Stimulated activated CD4-positive, alpha-beta T cell treated with anti-CD3 and anti-CD28 coated beads, Interleukin-15, amount 100 ng/mL, for 1 hour (primary cell): ENCODE measurements at places on chromosomes 7 and 10.

DNA sequence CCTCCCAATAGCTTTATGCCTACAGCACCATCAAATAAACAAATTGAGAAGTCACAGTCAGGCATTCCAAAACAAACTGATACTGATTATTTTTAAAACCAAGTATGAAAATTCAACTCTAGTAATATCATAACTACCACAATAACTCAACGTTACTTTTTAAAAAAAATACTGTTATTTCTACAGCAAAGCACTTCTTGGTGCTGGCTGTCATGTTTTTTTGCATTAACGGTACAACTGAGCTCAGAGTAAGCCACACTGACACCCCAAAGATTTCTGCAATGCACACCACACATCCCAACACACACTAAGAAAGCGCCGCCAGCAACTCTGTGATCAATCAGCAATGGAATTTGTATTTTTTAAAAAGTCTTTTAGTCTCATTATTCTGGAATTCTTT is 113.6 kb downstream of the RNF32 start:
- no peak for DNase-seq

DNA sequence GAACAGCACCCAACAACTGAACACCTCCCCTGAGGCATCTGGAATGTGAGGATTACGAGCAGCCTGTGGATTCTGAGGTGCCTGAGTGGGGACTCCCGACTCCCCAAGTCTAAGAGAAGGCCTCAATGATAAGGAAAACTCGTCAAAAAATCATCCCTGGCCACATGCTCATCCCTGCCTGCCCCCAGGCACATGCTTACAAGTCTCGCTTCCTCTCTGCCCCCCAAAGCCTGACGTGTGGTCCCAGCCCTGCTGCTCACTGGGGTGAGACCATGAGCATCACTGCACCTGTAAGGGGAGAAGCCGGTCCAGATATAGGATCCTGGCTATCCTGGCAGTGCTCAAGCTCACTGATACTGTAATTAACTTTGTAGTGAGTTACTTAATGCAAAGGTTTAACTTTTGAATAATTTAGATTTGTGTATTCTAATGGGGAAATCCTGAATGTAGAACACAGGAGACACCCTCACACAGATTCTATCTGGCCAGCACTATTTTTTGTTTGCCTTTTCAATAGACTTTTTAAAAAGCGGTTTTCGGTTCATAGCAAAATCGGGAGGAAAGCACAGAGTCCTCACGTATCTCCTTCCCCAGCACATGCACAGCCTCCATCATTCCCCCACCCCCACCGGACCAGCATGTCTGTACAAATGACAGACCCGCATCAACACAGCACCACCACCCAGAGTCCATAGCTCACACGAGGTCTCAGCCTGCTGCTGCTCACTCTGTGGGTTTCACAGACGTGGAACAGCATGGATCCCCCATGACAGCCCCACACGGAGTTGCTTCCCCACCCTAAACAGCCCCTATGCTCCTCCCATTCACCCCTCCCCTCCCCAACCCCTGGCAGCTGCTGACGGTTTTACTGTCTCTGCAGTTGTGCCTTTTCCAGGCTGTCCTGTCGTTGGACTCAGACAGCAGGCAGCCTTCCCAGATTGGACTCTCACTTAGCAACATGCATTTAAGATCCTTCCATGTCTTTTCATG is 167.9 kb downstream of the DIP2C start:
- no peak for DNase-seq

DNA sequence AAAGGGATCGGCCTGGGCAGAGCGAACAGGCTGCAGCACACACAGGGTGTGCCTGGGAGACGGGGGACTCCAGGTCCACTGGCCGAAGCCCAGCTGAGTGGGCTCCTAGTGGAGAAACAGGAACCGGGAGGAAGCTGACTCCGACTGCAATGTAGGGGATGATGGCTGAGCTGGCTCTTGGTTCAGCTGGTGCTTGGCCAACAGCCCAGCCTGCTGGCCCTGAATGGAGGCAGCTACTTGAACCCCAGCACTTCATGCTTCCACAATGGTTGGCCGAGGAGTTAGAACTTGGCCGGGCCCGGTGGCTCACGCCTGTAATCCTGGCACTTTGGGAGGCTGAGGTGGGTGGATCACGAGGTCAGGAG is 27.0 kb upstream of the FRAT2 start:
- DNase-seq: no peak

GRCh38 chr7:131010029-131010716 is 276.2 kb upstream of the KLF14 start:
- no peak for DNase-seq

- no peak for DNase-seq
Observed at GRCh38 chr10:133528296-133528844, 1.2 kb downstream of the CYP2E1 start.

- DNase-seq: no peak
Observed at GRCh38 chr7:34143402-34143801, 238.1 kb downstream of the BMPER start.

GRCh38 chr7:29843726-29844125 is 37.4 kb downstream of the WIPF3 start:
- DNase-seq: no peak

GRCh38 chr7:48035967-48036478 is 680 bp downstream of the C7orf57 start:
- no peak for DNase-seq

GRCh38 chr10:42988517-42989395 is 88.1 kb upstream of the RET start:
- no peak for DNase-seq

- no peak for DNase-seq
Observed at GRCh38 chr10:61752111-61753011, 89.6 kb downstream of the CABCOCO1 start.

DNA sequence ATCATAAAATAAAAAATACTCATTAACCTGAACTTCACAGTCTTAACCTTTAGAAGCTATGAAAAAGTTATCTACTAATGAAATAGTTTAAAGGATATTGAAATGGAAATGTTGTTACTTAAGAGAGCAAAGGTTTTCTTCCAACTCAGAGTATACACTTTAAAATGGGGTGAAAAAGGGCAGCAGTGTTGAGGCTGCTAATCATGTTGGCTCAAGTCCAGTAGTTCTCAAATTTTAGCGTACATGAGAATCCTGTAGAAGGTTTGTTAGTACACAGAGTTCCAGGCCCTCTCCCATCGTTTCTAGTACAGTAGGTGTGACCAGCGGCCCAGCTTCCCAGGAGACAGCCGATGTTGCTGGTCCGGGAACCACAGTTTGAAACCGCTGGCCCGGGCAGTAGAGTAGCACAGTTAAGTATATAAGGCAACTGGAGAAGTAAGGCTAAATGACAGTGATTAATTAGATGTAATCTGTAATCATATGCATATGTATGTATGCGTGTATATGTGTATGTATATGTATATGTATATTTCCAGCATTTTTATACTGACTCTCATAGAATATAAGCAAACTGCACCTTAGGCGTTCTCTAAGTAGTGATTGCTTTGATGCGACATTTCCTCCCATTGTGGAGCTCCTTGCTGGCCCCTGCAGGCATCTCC is 147.2 kb upstream of the PRR15 start:
- DNase-seq: no peak

GRCh38 chr10:74114041-74114448 is 36.6 kb downstream of the AP3M1 start:
- no peak for DNase-seq

- no peak for DNase-seq
Observed at GRCh38 chr7:32068411-32069101, 1.7 kb downstream of the PDE1C start.

- DNase-seq: no peak
Observed at GRCh38 chr7:108613147-108613948, 43.7 kb downstream of the DNAJB9 start.

DNA sequence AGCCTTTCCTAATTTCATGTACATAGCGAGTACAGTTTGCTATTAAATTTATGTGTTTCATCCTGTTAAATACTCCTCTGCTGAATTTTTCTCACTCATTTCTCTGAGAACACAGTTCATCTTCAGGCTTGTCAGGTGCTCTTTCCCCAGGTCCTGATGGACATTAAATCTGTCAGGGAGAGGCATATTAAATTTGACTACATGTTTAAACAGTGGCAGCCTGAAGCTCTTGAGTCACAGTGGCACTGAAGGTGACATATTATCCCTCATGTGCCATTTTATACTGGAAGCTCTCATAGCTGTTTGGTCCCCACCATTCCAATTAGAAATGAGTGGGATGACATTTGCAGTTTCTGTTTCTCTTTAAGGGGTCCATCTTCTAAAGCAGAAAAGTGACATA is 1089.6 kb upstream of the SORCS1 start:
- DNase-seq: no peak

DNA sequence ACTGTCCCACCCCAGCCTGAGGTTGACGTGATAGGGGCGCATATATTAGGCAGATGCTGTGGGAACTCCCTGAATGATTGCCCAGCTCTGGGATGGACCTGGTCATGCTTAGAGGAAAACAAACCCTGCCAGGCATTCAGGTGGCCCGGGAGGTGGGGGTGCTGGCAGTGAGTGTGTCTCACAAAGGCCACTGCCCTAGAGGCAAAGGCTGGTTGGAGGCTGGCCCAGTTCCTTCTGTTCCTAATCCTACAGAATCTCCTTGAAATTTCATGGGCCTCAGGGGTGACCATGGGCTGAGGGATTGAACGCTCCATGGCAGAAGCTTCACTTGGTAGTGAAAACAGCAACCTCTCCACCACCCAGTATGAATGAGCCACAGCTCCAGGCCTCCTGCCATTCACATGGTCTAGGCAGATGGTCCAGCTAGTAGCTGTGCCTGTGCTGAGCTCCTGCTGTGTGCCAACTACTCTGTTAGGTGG is 25.6 kb downstream of the ADRA2A start:
- no peak for DNase-seq

DNA sequence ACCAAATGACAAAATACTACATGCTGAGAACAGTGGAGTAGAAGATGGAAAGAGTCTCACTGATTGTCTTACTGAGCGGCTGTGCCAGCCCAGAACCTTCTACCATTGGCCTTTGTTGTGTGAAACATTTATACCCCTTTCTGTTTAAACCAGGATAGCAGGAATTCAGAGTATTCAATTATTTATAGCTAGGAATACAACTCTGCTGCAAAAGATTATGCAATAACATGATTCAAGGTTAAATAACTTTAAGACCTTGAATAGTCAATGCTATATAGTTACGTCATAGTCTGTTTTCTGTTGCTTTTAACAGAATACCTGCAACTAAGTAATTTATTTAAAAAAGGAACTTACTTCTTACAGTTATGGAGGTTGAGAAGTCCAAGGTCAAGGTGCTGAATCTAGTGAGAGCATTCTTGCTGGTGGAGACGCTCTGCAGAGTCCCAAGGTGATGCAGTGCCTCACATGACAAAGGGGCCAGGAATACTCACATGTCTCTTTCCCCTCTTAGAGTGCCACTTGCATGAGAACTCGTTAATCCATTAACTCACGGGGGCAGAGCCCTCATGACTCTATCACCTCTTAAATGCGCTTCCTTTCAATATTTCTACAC is 371.8 kb downstream of the MDFIC start:
- DNase-seq: no peak

- DNase-seq: no peak
Observed at GRCh38 chr7:50751146-50751545, 31.6 kb downstream of the GRB10 start.
